Dermis blood vessel endothelial cell (primary cell): ENCODE measurements at places on chromosomes 6 and 20. TPM values are rescaled to one million over a fixed set of nuclear protein-coding genes. Genes with fewer than 3 reads are reported as not detected.

DNA sequence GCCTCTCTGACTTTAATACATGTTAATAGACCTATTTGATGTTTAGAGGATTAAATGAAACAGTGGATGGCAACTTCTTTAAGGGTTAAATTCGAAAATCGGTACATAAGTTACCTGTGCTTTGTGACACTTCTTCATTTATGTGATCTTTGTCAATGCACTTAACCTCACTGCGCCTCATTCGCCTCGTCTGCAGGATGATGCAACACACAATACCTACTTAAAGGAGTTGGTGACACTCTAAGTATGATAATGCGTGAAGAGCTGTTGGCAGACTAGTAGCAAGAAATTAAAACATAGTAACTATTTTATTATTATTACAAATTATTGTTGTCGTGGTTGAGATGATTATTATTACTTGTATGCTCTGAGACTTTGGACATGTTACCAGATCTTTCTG is 92.8 kb downstream of the TSHZ2 start:
- no peak for DNase-seq

GRCh38 chr6:155301867-155302266 is 12.4 kb downstream of the TFB1M start:
- no peak for DNase-seq

- DNase-seq = no peak
Observed at GRCh38 chr6:18110162-18110561, 12.3 kb downstream of the NHLRC1 start.

DNA sequence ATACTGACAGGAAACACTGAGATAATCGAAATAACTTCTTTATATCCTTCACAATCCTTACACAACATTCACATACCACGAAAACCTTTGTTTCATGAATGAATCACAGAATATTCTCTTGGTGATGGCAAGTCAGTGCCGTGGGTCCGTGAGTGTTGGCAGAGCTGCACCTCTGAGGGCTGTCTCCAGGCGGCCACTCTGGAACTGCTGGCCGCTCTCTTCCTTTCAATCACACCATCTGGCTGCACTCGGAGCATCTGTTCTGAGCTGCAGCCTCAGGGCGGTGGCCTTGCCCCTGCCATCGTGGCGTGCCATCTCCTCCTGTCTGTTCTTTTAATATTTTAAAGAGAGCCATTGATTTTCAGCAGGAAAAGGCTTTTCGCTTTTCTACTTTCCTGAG is 129.4 kb upstream of the AFDN start:
- peak; percentile 23 for DNase-seq

- peak; percentile 5 for DNase-seq
Observed at GRCh38 chr6:56101141-56101553, 146.2 kb downstream of the COL21A1 start.

DNA sequence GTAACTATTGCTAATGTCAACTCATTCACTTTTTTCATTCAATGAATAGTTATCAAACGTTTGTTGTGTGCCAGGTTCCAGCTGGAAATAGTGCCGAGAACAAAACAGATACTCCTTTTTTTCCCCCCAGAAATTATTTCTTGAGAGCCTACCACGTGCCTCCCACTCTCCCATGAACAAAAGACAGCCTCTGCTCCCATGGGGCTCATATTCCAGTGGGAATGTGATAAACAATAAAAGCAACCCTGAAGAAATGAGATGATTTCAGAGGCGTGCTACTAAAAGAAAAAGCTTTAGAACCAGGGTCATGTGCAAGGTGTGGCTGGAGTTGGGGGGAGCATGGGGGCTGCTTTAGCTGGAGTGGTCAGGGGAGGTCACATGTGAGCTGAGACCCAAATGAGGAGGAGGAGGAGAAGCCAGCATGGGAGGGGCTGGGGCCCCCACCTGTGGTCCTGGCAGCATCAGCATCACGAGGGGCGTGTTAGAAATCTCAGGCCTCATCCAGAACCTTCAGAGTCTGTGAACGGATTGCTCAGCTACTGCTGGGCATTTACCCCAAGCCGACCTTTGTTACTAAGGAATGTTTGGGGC is 157.4 kb downstream of the EYA2 start:
- DNase-seq = no peak

DNA sequence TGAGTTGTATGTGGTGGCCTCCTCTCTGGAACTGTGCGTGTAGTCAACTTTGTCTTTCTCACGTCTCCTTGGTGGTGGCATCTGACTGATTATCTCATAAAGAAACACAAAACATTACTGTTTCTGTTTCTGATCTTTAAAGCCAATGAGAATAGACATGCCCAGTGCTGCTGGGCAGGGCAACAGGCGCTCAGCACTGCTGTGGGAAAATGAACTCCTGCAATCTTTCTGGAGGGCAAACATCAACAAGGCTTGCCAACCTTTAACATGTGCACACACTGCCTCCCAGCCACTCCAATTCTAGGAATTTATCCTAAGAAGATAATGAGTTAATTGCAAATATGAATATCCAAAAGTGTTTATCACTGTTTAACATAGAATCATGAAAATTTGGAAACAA is 106.3 kb upstream of the CD93 start:
- DNase-seq = no peak

DNA sequence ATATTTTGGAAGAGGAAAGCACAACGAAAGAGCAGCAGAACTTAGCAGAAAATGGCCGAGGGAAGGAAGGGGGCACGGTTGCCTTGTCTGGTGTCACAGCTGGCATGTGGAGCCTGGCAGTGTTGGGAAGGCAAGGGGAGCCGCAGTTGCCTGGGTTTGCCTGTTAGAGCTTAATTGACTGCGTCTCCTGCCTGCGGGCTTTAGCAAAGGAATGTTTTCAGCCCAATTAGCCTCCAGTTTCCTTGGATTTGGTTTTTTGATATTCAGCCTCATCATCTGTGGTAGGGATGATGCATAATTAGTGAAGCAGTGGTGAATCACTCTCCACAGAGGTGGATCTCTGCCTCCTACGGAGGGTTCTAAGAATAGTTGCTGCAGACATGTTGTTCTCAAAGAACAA is 832.6 kb downstream of the QKI start:
- DNase-seq = no peak

DNA sequence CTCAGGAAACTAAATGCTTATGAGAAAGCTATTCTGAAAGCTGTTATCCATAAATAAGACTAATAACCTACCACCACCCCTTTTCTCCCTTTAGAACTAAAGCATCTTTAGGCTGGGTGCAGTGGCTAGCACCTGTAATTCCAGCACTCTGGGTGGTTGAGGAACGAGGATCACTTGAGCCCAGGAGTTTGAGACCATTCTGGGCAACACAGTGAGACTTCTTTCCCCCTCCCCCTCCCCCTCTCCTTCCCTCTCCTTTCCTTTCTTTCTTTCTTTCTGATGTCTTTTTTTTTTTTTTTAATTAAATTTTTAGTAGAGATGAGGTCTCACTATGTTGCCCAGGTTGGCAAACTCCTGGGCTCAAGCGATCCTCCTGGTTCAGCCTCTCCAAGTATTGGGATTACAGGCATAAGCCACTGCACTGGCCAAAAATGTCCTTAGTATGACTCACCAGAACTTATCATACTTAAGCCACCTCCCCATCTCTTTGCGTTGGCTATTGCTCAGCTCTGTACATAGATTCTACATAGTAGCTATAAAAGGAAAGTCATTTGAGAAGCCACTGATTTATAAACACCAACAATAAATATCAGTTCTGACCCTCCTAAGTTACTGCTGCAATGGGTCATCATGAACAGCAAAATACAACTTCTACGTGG is 54.8 kb upstream of the SPDEF start:
- peak; percentile 62 for DNase-seq

GRCh38 chr20:48585061-48585870 is 242.5 kb downstream of the PREX1 start:
- DNase-seq = no peak

DNA sequence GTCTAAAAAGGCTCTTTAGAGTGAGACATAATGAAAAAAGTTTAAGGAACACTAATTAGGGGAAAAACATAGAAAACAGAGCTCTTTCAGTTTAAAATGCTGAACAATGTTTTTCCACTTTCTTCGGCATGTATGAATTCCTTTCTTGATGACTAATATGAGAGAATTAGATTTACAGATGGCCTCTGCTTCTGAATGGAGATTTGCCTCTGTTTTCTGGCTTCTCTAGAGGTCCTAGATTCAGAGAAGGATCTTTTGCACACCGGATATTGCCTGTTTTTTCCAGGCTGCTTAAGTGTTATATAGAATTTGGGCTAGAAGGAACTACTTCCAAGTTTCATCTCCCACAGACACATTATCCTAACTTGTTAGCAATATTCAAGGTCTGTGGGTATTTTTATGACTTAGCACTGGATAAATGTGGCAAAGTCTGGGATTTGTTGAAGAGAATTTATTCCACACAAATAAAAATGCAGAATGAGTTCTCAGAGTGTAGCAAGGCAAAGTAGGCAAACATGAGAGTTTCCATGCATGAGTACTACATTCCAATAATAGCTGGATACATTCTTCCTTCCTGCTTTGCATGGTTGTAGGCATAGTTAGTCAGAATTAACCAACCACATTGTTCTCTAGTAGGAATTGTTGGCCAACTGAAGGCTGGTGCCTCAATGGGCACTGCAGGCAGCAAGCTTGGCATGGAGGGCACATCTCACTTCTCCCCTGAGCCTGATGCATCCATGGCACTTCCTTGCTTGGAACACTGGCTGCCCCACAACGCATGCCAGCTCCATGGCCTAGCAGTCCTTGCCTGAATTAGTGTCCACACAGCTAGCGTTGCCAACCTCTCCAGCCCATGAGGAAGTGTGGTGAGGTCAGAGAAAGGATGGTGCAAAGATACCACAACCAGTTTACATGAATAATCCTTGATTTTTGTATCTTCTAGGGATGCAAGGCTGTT is 224.2 kb downstream of the CLIC5 start:
- no peak for DNase-seq

GRCh38 chr20:48007351-48007750 is 222.1 kb upstream of the SULF2 start:
- DNase-seq = no peak

DNA sequence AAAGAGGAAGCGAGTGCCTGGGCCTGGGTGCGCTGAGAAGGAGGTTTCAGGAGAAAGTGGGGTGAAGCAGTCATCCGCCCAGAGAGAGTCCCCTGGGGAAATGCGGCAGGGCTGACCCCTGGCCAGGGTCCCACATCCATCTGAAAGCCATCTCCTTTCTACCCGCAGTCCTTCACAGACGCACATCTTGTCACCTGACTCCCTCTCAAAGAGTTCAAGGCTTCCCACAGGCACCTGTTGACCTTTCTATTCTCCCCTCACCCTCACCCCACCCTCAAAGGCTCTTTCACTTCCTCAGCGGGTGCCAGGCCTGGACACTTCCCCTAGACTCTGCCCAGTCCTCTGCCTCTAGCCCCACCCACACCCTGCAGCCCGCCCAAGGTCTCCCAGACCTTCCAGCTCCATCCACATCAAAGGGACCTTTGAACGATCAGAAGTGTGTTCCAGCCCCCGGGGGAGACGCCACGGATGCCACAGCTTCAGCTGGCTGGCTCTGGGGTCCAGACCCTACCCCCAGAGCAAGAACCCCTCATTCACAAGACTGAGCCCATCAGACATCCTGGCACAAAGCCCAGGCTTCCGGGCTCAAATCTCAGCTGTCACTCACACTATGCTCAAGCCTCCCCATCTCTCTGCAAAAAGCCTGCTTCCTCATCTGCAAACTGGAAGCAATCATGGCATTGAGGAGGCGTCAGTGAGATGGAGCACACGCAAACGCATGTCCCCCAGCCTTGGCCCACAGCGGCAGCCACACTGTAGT is 2.1 kb downstream of the CTSZ start:
- DNase-seq = peak; percentile 79

- DNase-seq = no peak
Observed at GRCh38 chr6:82987951-82988350, 77.7 kb downstream of the UBE3D start.

- DNase-seq = no peak
Observed at GRCh38 chr6:158813032-158813431, 6.1 kb downstream of the EZR start.

DNA sequence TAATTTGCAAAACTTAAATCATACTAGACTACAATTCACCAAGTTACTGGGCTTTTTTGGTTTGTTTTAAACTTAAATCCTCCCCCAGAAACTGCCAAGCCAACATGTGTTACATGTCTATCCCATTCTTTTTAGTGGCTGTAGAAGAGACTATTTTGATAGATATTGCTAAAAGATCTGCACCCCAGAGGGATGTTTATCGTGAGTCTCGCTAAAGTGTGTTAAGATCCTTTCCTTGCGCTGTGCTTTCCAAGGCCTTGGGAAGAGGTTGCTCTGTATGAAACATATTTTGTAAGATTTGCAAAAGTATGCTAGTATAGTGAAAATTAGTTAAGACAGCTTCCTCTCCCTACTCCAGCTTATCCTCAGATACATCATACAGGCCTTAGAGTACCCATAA is 63.0 kb downstream of the GPX5 start:
- no peak for DNase-seq

DNA sequence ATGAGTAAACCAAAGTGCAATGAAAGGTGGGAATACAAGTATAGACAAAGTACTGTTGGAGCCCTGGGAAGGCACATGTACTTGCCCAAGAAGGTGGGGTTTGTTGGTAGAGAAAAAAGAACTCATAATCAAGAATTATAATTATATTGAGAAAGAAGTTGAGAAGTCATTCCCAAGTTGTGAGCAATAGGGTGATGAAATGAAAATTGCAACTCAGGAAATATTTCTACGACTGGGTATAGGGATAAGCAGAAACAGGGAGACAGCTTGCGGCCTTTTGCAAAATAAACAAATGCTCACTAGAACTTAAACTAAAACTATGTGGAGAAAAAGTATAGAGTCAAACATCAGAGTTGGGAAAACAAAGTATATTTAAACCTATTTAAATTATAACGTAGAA is 250.7 kb upstream of the FAM83B start:
- no peak for DNase-seq

GRCh38 chr6:92762443-92763273 is 656.7 kb downstream of the EPHA7 start:
- DNase-seq = no peak

DNA sequence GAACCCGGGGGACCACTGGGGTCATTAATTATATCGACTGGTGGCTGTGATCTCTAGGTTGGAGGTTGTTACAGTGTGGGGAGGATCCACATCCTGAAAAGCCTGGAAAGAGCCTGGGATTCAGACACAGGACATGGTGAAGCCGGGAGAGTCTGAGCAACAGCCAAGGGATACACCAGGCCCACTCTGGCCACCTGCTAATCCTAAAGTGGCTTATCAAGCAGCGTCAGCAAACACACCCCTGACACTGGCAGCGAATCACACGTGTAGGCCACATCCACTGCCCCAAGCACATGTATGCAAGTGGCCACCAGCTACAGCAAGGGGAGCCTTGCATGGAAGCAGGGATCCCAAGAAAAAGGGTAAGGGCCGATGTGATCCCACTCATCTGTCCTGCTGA is 41.0 kb downstream of the GFOD1 start:
- DNase-seq = no peak

GRCh38 chr6:110034667-110035036 is 56.5 kb downstream of the GPR6 start:
- DNase-seq = no peak

ULBP3 gene
- total RNA-seq = 6.0 and 14.9 TPM in 2 replicates

HLA-DQB2 gene
- total RNA-seq = not detected in 2 replicates

MDFI gene
- 34.0 and 37.8 TPM in 2 replicates for total RNA-seq

VGLL2 gene
- not detected in 2 replicates for total RNA-seq

FAM217A gene
- not detected in 2 replicates for total RNA-seq

CPXM1 gene
- 0.34 and 0.37 TPM in 2 replicates for total RNA-seq

SLC13A3 gene
- total RNA-seq = 0.05 TPM in 1 of 2 replicates, not detected in the other

SSTR4 gene
- not detected in 2 replicates for total RNA-seq

KCNS1 gene
- total RNA-seq = 0.33 and 0.68 TPM in 2 replicates

CENPB gene
- total RNA-seq = 115 and 124 TPM in 2 replicates

PRDM13 gene
- total RNA-seq = not detected in 2 replicates

HLA-DPB1 gene
- 1.4 and 22.4 TPM in 2 replicates for total RNA-seq

MYMX gene
- 0.23 TPM in 1 of 2 replicates, not detected in the other for total RNA-seq

F13A1 gene
- total RNA-seq = not detected in 2 replicates

MCCD1 gene
- total RNA-seq = not detected in 2 replicates

HLA-DQA1 gene
- total RNA-seq = not detected in 2 replicates

FOXP4 gene
- total RNA-seq = 4.4 and 9.2 TPM in 2 replicates
